ENCODE measurements at places on chromosomes 4 and X.
A peak's percentile ranks its signal among the peaks of the same experiment; 100 is the strongest.

GRCh38 chr4:53706422-53707032 is 115.2 kb upstream of the LNX1 start:
- peak; percentile 52 for DNase-seq

GRCh38 chr4:55183926-55184599 is 58.7 kb upstream of the KDR start:
- DNase-seq: peak; percentile 21

GRCh38 chrX:130171446-130172126 is at the start of gene RAB33A:
RAB33A (plus strand) TSS chrX:130171962; CDS start chrX:130172063, 101 bp downstream.
- DNase-seq: peak; percentile 90

GRCh38 chrX:109958266-109958665 is 44.6 kb upstream of the TMEM164 start:
- no peak for DNase-seq

DNA sequence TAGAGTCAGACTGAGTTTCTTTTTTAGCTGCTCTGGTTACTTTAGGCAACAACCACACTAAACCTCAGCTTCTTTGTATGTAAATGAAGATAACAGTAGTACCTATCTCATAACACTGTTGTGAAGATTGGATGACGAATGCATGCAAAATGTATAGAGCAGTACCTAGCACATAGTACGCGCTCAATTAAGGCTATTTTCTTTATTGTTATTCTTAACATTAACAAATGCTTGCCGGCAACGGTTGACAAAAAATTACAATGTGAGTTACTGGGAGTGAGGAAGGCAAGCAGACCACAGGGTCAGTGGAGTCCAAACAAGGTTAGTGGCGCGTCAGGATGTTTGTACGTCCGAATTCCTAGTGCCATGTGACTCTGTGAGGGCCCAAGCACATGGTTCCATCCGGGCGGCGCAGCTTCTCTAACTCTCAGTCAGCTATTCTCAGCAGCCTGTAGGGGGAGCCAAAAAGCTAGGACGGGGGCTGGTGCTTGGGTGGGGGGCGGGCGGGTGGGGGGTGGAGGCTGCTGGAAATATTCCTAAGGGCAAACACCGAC is 821 bp upstream of the NALF2 start:
- DNase-seq: no peak

GRCh38 chr4:139077567-139078355 is 62.2 kb downstream of the NOCT start:
- DNase-seq: no peak

DNA sequence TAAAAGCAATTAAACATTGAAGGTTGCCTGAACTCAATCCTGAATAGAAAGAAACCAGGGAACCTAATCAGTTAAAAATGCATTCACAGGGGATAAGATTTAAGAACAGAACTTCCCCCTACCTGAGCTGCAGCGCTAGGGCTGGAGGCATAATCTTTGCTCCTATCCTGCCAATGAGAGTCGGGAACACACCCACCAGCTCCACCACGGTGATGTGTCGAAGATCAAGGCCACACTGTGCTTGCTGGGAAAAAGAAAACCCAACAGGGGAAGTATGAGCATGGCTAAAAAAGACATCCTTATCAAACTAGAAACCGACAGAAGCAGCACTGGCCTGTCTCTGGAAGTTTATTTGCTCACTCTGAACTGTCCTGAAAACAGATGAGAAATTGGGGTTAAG is 66.3 kb downstream of the SRPX start:
- no peak for DNase-seq

DNA sequence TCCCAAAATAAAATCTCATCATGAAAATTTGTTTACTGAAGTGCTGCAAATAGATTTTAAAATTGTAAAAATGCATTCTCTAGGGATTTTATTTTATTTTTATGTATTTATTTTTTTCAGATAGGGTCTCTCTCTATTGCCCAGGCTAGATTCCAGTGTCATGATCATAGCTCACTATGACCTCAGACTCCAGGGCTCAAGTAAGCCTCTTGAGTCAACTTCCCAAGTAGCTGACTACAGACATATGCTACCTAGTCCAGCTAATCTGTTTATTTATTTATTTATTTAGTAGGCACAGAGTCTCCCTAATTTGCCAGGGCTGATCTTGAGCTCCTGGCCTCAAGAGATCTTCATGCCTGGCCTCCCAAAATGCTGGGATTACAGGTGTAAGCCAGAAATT is 317.7 kb upstream of the ANXA10 start:
- no peak for DNase-seq

DNA sequence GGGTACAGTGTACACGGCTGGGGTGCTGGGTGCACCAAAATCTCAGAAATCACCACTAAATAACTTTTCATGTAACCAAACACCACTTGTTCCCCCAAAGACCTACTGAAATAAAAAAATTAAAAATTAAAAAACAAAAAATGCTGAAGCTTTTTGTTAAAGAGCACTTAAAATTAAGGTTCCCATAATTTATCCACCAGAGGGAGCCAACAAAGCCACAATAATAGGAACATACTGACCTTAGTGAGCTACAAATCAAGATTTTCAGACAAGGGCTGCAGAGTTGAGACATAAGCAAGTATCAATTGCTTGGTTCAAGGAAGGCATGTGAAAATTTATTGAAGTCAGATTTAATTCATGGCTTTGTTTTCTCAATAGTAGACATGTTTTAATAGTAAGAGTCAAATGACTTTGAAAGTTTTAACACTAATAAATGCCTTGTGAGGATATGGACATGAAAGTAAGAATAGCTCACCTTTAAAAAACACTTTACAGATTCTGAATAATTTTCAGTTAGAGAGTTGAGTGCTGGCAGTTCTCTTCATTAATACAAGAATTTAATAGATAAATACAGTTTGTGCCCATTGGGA is 43.0 kb upstream of the SCOC start:
- DNase-seq: no peak

DNA sequence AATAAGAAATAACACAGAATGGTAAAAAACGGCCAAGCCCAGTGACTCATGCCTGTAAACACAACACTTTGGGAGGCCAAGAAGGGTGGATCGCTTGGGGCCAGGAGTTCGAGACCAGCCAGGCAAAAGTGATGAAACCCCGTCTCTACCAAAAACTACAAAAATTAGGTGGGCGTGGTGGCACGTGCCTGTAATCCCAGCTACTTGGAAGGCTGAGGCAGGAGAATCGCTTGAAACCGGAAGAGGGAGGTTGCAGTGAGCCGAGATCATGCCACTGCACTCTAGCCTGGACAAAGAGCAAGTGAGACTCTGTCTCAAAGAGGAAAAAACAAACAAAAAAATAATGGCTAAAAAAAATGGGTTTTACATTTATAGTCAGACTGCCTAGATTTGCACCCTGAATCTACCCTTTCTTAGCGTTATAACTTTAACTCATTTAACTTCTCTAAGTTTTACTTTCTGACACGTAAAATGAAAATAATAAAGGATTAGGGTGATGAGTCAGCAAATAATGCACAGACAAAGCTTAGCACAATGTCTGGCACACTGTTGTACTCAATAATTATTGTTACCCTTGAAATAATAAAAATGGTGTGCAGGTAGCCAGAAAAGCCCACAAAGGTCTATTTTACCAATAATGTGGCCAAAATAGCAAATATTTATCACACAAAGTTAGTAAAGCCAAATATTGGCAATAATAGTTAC is 55.0 kb downstream of the ATP11C start:
- DNase-seq: no peak

DNA sequence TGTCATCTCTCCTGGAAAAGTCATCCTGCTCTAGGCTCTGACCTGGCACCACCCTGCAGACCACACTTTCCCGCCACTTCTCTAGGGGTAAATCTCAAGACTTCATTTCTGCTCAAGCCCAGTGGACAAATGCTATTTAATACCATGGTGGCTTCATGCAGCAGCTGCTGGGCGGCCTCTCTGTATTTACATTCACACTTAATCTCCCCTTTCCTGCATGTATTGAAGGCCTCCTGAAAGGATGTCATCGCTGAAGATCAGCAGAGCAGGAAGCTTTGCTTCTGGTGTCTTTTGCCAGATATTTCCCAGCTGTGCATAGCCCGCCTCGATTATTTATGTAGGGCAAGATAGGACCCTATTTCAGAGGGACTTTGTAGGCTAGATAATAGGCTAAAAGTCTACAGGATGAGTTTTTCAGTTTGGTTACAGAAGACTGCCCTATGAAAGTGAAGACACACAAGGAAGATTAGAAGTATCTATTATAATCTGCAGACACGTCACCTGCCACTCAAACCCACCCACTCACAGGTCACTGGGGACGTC is 17.2 kb downstream of the PROM1 start:
- no peak for DNase-seq

DNA sequence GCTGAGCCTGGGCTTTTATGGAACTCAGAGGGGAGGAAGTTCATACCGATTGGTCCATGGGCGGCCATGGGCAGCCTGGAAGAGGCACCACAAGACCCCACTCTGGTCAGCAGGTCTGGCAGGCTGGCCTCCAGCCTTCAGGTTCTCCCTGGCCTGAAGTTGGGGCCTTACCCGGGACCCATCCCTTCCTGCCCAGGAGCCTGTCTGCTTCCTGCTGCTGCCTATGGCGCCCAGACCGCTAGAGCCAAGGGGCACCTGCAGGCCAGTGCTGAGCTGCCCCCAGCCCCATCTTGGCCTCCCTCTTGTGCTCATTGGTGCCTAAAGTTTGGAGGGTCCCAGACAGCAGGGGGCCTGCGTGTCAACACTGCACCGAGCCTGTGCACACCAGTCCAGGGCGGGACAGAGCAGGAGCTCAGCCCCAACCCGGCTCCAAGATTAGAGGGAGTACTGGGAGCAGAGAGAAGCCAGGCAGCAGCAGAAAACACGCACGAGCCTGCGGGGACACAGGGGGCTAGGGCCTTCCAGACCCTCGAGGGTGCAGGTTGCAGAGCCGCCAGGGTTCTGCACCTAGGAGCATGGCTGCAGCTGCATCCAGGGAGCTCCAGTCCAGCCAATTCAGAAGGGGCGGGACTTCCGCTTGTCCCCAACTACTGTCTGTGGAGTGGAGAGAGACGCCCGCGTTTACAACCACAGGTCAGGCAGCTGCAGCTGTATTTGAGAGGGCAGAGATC is 30.7 kb upstream of the ZNF280C start:
- peak; percentile 39 for DNase-seq

DNA sequence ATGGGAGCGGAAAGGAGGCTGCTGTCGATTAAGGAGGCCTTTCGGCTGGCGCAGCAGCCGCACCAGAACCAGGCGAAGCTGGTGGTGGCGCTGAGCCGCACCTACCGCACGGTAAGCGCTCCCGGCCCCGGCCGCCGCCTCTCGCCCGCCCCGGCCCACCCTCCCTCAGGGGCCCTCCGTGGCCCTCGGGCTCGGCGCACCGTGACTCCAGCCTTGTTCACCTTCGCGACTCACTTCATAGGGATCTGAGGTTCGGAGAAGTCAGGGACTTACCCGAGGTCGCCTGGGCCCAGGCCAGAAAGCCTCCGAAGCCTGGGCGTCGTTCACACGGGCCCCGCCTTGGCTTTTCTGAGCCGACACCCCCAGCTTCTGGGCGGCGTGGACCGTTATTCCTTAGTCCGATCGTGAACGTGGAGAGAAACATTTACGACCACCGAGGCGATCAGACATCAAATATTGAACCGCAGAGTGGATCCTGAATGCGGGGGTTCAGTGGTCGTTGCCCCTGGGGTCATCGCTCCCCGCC is 362 bp downstream of the NCAPG start:
- DNase-seq: no peak

DNA sequence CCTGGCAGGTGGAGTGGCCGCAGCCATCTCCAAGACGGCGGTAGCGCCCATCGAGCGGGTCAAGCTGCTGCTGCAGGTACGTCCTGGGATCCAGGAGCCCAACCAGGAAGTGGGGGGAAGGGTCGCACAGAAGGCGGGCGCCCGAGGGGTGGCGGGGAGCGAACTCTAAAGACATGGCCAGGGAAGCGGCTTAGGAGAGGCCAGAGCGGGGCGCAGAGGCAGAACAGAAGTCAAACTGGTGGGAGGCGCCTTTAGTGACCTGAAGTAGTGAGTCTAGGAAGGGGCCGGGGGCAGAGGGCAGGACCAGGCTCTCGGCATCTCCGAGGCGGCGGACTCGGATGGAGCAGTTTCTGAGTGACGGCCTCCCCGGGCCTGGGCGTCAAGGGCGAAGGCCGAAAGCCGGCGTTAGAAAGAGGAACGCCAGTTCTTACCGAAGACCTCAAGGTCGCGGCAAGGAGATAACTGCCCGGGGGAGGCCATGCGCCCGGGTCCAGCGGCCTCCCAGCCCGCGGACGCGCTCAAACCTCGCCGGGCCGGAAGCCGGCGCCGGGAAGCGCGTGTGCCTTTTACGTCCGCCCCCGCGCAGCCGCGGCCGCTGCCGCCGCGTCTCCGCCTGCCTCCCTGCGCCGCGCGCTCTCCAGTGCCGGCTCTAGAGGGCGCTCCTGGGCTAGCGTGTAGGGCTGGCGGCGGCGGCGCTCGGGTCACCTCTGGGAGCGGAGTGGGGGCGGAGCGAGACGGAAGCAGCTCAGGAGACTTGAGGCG is 488 bp downstream of the SLC25A5 start:
- peak; percentile 87 for DNase-seq

DNA sequence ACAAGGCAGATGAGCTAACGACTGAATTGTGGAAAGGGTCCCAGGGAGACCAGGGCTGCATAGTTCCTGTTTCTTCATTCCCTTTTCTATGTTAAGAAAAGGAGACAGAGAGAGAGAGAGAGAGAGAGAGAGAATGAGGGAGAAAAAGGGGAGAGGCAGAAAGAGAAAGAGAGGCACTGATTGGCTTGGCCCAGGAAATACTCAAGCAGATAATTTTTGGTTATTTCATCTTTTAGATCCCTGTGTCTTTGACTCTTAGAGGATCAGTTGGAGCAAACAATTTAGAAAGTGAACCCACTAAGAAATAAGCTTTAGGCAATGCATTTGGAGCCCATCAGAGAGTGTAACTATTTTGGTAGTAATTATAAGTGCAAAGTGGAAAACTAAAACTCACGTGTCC is 103.4 kb downstream of the CEP44 start:
- DNase-seq: no peak

- DNase-seq: peak; percentile 22
Measured at GRCh38 chr4:39936565-39937418, 40.9 kb downstream of the PDS5A start.

DNA sequence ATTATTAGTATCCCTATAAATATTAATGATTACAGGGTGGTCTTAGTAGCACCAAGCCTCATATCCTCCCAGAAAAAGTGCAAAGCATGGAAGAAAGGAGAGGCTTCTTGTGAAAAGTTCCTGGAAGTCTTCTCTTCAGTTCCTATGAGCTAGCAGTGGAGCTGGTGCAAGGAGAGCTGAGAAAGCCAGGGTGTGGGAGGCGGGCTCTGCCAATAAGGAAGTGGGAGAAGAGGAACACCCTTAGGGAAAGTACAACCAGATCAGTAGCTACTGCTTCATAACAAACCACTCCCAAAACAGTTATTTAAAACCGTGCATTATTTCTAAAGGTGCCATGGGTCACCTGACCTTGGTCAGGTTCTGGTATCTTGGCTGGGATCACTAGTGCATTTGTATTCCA is 72.4 kb downstream of the MAP9 start:
- DNase-seq: no peak

DNA sequence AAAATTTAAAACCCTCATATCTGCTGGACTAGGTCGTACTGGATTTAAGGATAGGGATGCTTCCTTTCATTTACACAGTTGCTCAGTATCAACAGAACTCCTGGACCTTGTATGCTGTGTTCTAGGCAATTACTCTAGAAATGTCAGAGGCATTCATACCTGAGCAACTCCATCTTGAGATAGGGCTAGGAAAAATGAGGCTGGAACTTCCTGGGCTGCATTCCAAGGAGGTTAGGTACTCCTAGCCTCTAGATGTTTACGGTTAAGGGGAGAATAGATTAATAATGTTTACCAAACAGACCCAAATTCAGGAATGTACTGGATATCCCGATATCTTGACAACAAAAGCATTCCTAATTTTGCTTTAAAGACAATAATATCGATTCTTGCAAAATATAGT is 84.7 kb upstream of the NLGN4X start:
- no peak for DNase-seq

GRCh38 chrX:107484002-107484726 is 34.7 kb downstream of the FRMPD3 start:
- DNase-seq: peak; percentile 75
